Right kidney (tissue), 9 donors: ENCODE measurements at places on chromosomes 13 and 19.

DNA sequence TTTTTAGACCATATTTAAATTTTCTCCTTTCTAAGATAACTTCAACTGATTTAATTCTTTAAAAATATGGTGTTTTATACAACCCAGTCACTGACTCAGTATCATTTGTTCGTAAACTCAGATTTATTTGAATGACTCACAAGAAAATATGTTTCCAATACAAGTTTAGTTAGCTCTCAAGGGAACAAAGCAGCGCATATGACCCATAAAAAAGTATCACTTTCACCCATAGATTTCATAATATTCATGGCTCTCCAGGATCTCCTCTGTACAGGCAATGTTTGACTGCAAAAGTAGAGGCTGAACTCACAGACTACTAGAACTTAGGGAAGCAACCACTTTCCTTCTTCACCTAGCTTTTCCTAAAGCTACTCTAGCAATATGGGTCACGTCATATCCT is 405.6 kb upstream of the PCDH9 start:
- DNase-seq, result no peak

- DNase-seq, result no peak
Measured at GRCh38 chr13:68390987-68391386, 1160.9 kb upstream of the PCDH9 start.

DNA sequence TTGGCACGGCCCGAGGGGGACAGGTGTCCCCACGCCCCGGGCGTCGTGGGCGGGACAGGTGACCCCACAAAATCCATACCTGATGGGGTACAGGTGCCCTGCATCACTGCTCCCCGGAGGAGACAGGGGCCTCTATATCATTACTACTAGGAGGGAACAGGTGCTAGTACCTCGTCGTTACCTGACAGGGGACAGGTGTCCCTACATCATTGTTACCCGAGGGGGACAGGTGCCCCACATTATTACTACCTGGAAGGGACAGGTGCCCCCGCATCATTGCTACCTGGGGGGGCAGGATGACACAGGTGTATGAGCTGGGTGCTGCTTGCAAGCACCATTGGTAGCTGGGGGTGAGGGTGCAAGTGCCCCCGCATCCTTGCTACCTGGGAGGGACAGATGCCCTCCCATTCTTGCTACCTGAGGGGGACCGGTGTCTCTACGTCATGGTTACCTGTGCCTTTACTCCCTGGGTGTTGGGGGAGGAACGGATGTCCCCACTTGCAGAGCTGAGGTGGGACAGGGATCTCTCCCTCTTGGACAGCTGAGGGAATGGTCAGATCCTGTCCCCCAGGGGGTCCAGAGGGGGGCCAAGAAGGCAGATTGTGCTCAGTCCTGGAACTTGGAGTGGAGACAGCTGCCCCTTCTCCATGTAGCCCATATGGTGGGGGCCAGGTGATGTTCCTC is 620 bp downstream of the CRTC1 start:
- no peak for DNase-seq

- DNase-seq, result no peak
Measured at GRCh38 chr13:99352351-99353245, 45.4 kb upstream of the GPR183 start.

GRCh38 chr19:41427647-41428480 is 690 bp upstream of the B3GNT8 start:
- DNase-seq, result peak; percentile 54

DNA sequence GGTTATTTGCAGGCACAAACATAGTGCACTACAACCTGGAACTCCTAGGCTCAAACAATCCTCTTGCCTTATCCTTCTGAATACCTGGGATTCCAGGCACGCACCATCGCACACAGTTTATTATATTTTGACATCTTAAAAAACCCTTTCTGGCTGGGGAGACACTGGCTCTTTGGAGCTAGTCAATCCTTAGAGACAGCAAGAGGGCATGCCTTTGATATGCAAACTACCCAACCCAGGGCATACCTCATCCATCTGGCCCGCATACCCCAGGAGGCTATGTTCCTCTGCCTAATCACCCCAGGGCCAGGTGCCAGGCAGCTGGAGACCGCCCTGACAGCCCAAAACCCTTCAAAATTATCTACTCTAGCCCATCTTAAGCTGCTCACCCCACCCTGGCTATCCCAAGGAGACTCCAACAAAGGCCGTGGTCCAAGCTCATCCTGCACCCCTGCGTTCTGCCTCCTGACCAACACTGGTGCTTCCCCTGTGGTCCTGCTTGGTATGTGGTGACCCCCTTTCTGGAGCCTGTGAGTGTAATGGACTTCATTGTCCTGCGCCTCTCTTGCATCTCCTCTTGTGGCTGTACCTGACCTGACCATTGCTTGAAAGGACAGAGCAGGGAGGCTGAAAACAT is 86.4 kb downstream of the RGCC start:
- DNase-seq, result no peak

- no peak for DNase-seq
Measured at GRCh38 chr19:29538651-29539050, 12.9 kb downstream of the VSTM2B start.

- no peak for DNase-seq
Measured at GRCh38 chr13:74210693-74211393, 76.6 kb upstream of the KLF12 start.

DNA sequence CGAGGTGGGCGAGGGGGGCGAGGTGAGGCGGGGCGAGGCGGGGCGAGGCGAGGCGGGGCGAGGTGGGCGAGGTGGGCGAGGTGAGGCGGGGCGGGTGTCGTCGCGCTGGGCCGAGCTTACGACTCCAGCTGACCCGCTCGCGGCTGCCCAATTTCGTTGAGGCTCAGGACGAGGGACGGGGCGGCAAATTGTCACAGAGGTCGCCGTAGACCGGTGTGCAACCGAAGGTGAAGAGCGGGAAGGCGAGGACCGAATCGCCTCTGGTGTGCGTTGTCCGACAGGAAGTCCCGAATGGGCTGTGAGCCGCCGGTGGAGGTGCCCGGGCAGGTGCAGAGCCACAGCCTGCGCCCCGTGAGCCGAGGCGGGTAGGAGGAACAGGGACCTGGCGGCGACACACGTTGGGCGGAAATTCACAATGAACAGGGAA is at the start of gene LACC1:
TSS of gene LACC1 (plus strand) at position 150 of the 427 bp plus-strand sequence. CDS start 1,082 bp downstream, outside the sequence.
- DNase-seq, result peak; percentile 81

GRCh38 chr19:13215572-13216380 is 65.6 kb downstream of the IER2 start:
- DNase-seq, result no peak

GRCh38 chr13:94352057-94352456 is 127.4 kb downstream of the DCT start:
- DNase-seq, result no peak

DNA sequence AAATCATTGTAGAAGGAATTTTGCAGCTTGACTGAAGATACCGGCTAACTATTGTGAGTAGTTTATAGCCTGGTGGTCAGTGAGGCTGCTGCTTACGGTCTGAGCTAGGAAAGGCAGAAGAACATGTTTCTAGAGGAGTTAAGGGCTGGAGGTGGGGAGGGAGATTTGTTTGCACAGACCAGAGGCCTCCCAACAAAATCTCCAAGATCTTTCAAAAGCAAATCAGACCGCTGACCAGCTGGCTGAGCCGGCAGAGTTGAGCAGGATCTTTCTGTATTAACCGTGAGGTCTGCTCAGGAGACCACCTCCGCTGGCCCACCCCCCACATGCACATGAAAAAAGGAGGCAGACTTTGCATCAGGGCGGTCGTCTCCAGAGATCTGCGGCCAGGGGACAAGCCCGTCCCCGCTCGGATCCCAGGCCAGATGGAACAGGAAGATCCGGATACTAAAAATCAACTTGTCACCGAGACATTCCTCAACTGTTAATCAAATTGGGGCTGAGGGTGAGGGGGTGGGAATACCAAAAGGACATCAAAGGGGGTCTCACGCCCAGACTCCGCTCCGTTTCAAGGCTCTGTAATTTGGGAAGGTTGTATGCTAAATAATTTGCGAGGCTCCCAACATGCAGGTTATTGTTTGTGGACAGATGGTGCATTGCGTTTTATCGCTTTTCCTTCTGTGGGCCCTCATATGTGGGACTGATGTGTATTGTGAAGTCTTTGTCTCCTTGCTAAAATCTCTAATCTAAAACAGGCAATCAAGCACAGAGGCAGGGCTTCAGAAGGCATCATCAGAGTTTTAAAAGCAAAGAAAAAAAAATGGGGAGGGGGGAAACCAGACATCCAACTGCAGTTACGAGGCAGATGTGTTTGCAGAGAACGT is 319.0 kb downstream of the ZNF536 start:
- DNase-seq, result no peak

DNA sequence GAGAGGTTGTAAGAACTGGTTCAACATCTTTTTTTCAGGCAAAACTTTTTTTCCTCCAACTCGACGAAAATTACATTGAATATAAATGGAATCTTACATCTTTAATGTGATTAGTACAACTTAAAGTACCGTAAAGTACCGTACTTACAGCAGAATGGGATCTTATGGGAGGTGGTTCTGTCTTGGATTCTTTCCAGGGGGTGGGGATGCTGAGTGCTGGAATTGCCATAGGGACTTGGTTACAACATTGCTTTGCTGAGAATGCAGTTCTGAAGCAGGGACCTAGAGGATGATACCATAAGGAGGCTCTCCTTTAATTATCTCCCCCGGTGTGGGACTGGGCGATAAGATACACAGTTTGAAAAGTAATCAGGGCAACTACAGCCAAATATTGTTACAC is 186.4 kb downstream of the KLF5 start:
- no peak for DNase-seq

- no peak for DNase-seq
Measured at GRCh38 chr13:71610876-71611275, 256.1 kb downstream of the DACH1 start.

DNA sequence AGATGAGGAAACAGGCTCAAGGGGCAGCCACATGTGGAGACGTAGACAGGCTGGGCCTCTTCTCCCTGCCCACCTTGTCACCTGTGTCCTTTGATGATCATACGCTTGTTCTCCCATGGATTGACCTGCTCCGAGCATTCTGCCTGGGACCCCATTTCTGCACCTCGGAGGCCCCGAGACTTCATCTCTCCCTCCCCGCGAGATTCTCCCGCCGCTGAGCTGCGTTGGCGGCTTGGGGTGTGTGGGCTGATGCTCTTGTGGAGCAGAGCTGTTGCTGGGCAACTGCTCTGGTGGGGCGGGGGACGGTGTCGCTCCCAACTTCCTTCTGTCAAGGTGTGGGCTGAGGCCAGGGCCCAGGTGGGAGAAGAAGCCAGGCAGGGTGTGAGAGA is 22.1 kb downstream of the MAST3 start:
- DNase-seq, result no peak

DNA sequence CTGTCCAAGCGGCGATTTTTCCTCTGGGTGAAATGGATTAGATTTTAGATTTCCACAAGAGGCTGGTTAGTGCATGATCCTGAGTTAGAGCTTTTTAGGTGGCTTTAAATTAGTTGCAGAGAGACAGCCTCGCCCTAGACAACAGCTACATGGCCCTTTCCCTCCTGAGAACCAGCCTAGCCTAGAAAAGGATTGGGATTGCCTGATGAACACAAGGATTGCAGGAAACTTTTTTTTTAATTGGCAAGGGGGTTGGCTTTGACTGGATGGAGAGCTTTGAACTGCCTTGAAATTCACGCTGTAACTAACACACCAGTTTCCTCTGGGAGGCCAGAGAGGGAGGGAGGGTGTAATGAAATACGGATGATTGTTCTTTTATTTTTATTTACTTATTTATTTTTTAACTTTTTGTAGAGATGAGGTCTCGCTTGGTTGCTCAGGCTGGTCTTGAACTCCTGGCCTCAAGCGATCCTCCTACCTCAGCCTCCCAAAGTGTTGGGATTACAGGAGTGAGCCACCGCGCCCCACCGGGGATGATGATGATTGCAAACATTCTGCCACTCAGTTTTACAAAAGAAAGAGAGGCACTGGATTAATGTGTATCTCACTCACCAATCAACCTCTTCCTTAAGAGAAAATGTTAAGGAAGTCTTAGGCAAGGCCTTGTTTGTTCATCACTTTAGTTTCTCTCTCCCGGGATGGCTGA is 1.9 kb downstream of the LDLR start:
- DNase-seq, result peak; percentile 28

GRCh38 chr13:99980201-99980823 is 1.3 kb upstream of the ZIC2 start:
- peak; percentile 79 for DNase-seq

- no peak for DNase-seq
Measured at GRCh38 chr13:37097076-37097475, 8.4 kb downstream of the CSNK1A1L start.

DNA sequence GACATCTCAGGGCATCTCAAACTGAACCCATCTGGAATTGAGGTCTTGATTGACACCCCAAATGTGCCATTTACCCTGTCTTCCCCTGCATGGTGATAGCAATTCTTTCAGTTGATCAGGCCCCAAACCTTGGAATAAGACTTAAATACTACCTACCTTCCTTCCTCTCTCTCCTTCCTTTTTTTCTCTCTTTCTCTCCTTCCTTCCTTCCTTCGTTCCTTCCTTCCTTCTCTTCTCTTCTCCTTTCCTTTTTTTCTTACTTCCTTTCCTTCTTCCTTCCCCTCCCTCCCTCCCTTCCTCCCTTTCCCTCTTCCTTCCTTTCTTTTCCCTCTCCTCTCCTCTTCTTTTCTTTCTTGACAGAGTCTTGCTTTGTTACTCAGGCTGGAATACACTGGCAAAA is 7.4 kb upstream of the GIPC1 start:
- DNase-seq, result no peak

DNA sequence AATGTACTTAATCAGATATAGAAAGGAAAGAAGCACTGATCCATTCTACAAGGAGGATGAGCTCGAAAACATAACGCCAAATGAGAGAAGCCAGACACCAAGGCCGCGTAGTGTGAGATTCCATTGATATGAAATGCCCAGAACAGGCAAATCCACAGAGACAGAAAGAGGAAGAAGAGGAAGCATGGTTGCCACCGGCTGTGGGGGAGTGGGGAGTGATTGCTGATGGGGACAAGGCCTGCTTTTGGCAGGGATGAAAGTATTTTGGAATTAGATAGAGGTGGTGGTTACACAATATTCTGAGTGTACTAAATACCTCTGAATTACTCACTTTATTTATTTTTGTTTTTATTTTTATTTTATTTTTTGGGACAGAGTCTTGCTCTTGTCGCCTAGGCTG is 50.2 kb upstream of the KLF2 start:
- DNase-seq, result no peak

DNA sequence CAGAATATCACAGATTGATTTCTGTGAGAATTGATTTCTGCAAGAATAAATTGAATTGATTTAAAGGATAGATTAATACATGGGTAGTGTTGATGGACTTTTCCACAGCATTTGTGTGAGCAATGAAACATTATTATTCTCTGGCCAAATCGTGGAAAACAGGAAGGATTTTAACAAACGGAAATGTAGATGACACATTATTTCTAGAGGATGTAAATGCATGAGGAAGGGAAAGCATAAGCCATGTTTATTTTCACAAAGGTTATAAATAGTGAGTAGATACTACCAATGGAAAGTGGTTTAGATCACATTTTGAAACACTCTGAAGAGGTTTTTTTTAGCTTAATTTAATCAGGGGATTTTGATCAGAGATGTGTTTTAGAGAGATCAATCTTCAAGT is 1534.6 kb upstream of the MIR17HG start:
- no peak for DNase-seq

DNA sequence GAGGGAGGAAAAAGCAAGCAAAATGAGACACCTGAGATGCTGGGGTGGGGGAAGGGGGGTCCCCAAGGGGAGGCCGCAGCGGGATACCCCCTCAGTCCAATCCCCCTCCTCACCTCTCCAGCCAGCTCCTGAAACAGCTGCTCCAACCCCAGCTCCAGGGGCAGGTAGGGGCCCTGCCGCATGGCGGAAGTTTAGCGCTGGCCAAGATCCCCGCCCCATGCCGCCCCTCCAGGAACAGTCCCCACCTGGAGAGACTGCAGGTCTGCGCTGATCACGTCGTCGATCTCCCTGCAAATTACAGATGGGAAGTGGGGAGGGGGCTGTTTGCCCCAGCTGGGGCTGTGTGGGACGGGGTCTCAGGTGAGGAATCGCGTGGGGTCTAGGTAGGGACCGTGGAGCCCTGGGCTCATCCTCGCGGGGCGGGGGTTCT is 9.0 kb downstream of the CAPN12 start:
- peak; percentile 58 for DNase-seq
